ENCODE measurements at places on chromosomes 5 and 9.
A peak's percentile ranks its signal among the peaks of the same experiment; 100 is the strongest.

DNA sequence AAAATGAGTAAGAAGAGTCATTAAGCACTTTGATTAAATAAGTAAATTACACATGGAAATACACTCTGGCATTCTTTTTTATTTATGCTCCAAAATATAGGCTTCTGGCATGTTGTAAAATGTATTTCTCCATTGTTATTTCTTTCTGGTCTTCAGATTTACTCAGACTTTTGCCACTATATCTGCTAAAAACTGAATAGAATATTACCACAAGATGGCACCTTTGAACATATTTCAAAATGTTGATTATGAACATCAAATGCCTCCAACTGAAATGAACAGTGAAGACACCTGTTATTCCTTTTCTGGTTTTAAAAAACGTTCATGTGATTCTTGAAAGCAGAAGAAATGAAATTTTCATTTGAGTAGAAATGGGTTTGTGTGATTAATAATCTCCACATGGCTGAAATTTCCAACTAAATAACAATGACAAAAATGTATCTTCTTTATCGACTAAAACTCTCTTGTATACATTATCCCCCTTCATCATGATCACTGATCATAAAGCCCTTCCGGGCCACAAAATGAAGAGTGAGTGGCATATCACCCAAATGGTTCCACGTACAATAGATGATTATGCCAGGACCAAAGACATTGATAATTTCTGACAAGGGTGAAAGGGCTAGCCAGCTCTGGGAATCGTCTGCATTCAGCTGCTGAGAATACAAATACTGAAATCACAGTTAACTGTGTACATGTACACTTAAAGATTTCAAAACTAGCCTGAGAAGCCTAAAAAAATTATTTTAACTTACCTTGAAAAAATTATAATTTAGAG is 23.8 kb downstream of the TYRP1 start:
- no peak for DNase-seq

GRCh38 chr9:1009101-1009707 is 32.7 kb downstream of the DMRT3 start:
- peak; percentile 89 for DNase-seq

GRCh38 chr9:122287214-122287720 is 22.6 kb downstream of the MRRF start:
- DNase-seq, result no peak

GRCh38 chr9:93984860-93985259 is 29.7 kb upstream of the BARX1 start:
- no peak for DNase-seq

- no peak for DNase-seq
These were observed 6.3 kb downstream of the SHB start for GRCh38 chr9:38062498-38063362.

DNA sequence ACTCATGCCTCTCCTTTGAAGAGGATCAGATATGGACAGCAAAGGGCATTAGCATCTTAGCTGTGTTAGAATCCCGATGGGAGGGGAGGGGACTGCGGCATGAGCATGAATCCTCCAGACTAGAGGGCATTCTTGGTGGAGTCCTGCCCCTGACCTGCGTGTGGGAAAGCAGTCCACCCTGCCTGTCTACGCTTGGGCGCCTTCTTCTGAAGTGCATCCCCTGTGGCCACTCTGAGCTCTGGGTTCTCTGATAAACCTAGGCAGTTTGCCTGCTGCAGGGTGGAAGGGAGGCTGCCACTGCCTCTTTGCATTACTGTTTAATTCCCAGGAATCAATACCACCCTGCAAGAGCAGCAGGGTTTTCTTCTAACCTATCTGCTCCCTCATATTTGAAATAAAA is 169.3 kb downstream of the INSYN2B start:
- no peak for DNase-seq

DNA sequence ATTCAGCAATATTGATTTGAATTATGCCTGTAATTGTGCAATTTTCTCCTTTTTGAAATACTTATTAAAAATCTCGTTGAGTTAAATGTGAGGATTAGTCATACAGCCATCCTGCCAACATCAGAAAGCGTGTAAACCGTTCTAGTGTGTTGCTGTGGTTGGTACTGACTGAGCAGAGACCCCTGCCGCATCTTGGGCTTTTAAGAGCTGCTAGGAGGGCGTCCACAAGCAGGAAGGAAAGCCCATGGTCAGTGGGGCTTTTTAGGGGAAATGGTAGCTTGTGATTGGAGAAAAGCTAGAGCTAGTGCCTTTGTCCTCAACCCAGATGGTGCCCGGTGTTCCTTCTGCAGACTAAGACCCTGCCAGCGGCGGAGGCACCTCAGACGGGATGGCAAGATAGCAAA is 1.3 kb downstream of the SDHA start:
- peak; percentile 31 for DNase-seq

GRCh38 chr5:133838286-133838685 is 130.1 kb downstream of the C5orf15 start:
- no peak for DNase-seq

DNA sequence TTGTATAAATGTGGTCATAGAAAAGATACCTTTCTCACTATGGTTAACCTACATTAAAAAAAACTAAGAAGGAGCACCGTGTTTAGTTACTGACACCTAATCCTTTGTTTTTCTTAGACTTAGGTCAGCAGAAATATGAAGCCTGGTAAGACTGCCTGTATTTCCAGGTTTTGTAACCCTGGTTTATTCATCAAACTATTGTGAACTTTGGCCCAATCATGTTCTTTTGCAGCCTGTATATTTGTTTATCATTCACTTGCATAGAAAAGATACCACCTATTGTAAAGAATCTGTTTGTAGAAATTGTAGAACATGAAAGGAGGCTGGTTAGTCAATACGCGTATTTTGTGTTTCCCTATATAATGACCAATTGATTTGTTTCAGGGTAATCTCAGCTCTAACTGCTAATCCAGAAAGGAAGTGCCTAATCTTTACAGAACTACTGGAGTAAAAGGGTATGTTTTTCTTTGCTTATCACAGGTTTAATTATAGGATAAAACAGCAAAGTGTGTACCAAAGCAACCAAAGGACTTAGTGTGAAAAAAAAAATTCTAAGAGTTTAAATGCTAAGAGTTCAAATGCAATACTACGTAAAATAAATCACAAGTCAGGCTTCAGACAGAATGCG is 103.6 kb downstream of the LURAP1L start:
- no peak for DNase-seq

DNA sequence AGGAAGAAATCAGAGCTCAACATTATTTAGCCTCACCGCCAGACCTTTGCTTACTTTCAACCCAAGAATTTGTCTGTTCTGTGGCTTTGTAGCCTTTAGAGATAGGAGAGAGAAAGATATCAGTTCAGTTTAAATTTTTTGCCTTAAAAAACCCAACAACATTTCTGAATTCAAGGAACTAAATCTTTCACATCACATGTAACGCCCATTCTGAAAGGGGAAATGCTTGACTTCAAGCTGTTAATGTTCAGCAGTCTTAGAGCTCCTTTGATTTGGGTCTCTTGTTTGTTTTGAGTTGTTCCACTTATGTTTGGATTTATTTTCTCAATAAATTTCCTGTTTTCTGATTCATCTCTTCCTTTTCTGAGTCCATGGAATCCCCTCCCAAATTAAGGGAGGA is 294.5 kb downstream of the ARHGAP26 start:
- peak; percentile 74 for DNase-seq

GRCh38 chr5:139090581-139090980 is 107.6 kb downstream of the SIL1 start:
- DNase-seq, result no peak

- DNase-seq, result no peak
These were observed 77.4 kb downstream of the KIAA0825 start for GRCh38 chr5:94540856-94541494.

DNA sequence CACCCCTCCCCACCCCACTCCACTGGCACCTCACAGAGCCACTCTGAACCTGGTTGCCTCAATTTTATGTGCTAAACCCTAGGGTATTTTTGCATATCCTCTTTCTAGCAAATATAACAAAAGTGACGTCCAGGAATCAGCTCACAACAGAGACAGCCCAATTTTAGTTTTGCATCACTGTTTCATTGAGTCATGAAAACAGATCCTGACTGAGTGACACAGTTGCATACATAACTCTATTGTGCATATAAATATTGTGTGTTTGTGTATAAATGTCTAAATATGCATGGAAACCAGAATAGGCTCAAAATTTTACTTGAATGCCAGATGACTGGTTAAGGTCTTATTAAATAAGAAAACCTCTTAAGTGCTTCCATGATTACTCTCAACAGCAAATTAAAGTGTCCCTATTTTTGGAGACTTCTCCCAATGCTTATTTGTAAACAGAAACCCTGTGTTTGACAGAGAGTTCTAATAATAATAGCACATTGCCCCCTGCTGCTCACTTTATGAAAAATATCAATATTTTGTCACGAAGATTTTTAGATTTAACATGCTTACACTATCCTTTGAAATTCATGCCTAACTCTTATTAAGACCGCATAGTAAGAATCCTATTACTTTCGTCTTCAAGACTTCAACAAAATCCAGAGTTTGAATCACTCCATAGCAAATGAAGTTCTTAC is 75.5 kb upstream of the PRRC1 start:
- no peak for DNase-seq

DNA sequence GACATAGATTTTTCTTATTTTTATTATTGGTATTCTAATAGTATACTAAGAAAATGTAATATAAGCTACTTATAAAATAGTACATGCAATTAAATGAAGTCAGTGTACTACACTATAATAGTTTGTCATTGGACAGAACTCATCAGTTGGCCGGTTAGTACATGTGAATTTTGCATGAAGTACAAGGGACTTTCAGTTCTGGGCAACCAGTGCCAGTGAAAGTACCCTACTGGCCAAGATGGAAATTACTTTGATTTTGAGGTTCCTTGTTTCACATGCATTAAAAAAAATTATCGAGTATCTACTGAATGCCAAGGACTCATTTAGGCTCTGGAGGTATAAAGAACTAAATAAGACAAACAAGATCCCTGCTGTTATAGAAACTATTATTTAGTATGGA is 213.4 kb upstream of the ELL2 start:
- no peak for DNase-seq

GRCh38 chr5:96933764-96934707 is 1.8 kb upstream of the LNPEP start:
- DNase-seq, result no peak

DNA sequence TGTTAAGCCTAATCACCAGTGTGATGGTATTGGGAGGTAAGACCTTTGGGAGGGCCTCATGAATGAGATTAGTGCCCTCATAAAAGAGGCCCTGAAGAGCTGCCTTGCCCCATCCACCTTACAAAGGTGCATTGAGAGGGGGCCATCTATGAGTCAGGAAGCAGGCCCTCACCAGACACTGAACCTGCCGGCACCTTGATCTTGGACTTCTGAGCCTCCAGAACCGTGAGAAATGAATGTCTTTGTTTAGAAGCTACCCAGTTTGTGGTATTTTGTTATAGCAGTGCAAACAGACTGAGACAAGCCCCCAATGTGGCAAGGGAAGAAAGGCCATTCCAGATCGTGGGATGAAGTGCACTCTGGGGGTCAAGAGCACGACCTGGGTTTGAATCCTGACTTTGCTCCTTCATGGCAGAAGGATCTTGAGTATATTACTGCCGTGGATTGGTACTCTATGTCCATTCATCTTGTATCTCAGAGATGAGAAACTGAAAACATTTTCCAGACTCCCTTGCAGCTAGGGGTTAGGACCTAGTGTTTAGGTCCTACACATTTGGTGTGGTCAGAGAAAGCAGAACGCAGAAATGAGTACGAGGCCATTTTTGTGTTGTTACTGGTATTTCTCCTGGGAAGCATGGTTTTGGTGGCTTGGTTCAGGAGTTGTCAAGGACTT is 86.7 kb downstream of the PTCH1 start:
- DNase-seq, result no peak

GRCh38 chr5:132214491-132214890 is 13.2 kb downstream of the P4HA2 start:
- no peak for DNase-seq

- peak; percentile 83 for DNase-seq
These were observed 16.3 kb downstream of the CARD19 start for GRCh38 chr9:93112116-93112863.

DNA sequence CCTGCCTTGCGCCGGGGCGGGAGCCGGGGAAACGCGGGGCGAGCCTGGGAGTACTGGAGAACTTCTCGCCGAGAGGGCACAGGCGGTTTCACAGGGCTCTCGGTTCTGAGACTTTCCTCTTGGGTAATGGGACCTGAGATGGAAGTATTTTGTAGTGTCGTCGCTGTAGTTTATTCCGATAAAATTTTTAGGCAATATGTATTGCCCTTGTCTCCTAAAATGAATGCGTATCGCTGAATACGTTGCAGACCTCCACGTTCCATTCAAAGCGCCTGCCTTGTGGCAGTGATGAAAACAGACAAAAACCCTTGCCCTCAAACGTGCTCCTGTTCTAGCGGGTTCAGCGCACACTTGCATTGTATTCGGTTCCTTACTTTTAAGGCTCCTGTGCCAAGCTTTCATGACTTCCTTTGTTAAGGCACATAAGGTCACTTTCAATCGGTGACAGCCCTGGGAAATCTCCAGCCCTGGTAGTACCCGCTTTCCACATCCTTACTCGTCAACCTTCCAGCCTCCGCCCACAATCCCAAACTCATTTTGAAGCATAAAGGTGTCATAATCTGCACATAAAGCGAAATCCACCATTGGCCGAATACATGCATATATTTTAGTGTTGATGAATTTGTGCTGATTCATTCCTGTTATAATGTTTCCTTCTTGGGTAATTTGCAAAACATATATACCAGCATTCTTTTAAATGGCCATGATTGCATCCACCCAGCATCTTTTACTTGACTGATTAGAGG is 694 bp downstream of the RMI1 start:
- DNase-seq, result peak; percentile 62

DNA sequence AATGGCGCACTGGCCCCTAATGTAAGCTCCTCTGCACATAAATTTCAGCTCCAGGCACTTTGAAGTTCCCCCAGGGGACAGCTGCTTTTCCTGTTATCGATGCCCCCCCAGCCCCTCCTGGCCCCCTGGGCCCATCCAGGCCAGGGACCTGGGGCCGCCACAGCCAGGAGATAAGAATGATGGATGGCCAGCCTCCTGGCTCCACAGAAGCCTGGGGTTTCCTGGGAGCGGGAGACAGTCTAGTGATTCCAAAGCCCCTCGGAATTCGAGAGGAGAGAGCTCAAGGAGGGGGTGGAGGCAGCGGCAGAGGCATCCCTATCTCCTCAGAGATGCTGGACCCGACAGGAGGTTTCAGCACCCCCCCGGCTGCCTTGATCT is 98.4 kb upstream of the HAND1 start:
- DNase-seq, result no peak

DNA sequence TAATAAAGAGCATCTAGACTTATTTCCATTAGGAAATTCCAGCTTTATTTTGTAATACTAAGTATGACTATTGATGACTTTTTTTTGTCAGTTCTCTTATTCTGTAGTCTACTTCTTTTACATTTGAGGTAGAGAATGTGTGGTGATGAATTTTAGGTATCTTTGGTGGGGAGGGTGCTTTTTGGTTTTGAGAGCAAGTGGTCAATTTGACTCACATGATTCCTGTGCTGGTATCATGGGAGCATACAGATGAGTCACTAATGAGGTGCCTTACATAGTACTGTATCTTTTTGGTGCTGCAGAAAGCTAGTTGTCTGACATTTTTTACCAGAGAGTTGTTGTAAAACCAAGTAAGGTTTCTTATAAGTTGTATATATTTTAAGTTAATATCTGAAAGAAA is 35.3 kb downstream of the ERBIN start:
- DNase-seq, result peak; percentile 46

GRCh38 chr5:76113103-76113502 is 29.9 kb downstream of the SV2C start:
- DNase-seq, result no peak

- DNase-seq, result no peak
These were observed 275.3 kb downstream of the HTR1A start for GRCh38 chr5:63686938-63687337.

GRCh38 chr9:28810388-28811075 is 1237.3 kb upstream of the C9orf72 start:
- DNase-seq, result no peak

Measured in suppressor macrophage (primary cell).